Naive thymus-derived CD4-positive, alpha-beta T cell (primary cell): ENCODE measurements at places on chromosomes 6 and 20. TPM values are rescaled to one million over a fixed set of nuclear protein-coding genes. Genes with fewer than 3 reads are reported as not detected.

The EPB41L1 gene
- 0.05 TPM for total RNA-seq

The GNRH2 gene
- total RNA-seq: 2.0 TPM

The BTN1A1 gene
- not detected for total RNA-seq

The CD93 gene
- 61.2 TPM for total RNA-seq

The SLC22A16 gene
- 0.29 TPM for total RNA-seq

The B3GALT4 gene
- total RNA-seq: 43.4 TPM

The STMND1 gene
- not detected in 2 replicates for total RNA-seq

The GATA5 gene
- not detected in 2 replicates for total RNA-seq

The PLCB1 gene
- 0.46 and 0.56 TPM in 2 replicates for total RNA-seq

DNA sequence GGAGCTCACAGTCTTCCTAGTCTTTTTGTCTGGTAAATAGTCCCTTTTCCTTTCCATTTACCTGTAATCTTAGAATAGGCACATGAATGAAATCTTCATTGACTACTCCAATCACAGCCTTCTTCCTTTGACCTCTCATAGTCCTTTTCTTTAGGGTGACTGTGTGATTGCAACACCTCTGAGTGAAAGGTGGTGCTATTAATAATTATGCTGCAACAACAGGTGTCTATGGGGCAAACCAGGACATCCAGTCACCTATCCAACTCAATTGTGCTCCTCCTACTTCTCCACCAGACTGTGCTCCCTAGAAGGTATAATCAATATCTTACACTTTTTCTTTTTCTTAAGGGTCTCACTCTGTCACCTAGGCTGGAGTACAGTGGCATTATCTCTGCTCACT, 29.4 kb downstream of the RIPOR2 start:
- DNase-seq: no peak

- DNase-seq: no peak
These were observed 6.6 kb upstream of the BTBD9 start for GRCh38 chr6:38646166-38646878.

- DNase-seq: no peak
These were observed 11.6 kb upstream of the ASCC3 start for GRCh38 chr6:100892693-100893092.

DNA sequence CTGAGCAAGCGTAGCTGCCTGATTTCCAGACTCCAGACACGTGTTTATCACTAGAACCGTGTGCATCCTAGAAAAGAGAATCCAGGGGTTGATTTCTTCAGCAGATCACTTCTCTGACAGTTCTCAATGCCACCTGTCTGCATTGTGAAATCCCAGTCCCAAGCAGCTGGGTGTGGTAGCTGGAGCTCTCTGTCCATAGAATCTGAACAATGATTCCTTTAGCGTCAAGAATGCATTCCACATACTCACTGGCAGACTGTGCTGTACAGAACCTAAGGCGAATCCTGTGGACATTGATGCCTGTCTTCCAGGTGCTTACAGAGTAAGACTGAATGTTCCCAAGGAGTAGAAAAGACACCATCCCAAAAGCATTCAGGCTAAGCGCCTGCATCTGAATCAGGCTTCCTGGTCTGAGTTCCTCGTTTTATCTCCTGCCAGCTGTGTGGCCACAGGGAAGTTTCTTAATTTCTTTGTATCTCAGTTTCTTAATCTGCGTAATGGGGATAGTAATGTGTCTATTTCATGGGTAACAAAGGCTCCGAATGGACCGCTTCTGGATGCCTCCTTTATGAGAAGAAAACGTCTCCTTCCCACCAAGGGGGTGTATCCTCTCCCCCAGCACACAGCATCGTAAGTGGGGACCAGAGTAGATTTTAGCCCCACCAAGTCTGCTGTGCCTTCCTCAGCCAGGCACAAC, 10.4 kb upstream of the TRAF3IP2 start:
- no peak for DNase-seq

DNA sequence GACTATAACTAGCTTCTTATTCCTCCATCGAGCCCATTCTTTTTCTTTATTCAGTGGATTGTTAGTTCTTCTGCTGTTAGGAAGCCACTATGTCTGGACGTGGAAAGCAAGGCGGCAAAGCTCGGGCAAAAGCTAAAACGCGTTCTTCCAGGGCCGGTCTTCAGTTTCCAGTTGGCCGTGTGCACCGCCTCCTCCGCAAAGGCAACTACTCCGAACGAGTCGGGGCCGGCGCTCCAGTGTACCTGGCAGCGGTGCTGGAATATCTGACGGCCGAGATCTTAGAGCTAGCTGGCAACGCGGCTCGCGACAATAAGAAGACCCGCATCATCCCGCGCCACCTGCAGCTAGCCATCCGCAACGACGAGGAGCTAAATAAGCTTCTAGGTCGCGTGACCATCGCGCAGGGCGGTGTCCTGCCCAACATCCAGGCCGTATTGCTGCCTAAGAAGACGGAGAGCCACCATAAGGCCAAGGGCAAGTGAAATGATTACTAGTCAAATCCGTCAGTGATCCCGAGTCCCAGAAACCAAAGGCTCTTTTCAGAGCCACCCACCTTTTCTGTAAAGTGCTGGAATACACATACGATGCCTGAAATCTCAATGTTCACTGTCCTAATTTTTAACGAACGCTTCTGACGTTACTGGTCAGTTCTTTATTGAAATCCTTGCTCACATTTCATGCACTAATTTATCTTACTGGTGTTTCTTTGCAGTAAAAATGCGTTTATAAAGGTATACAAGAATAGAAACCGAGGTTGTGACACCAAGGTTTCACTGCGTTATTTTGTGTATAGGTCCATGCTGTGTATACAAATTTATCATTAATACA, 129.9 kb downstream of the HFE start:
- DNase-seq: no peak

GRCh38 chr6:117545161-117545595, 57.1 kb downstream of the GOPC start:
- DNase-seq: no peak

- no peak for DNase-seq
These were observed 249.5 kb downstream of the SOX4 start for GRCh38 chr6:21842875-21843645.

GRCh38 chr6:42720739-42721138, 1.7 kb downstream of the PRPH2 start:
- DNase-seq: no peak

- DNase-seq: no peak
These were observed 1.2 kb downstream of the MAK start for GRCh38 chr6:10837009-10837621.

- DNase-seq: no peak
These were observed 147.2 kb downstream of the RPS12 start for GRCh38 chr6:132961610-132962009.

GRCh38 chr6:70575899-70576495, 9.3 kb downstream of the SDHAF4 start:
- DNase-seq: no peak

GRCh38 chr6:149501768-149502167, 17.0 kb upstream of the ZC3H12D start:
- DNase-seq: no peak

- DNase-seq: no peak
These were observed 69.2 kb downstream of the PRDM1 start for GRCh38 chr6:106155219-106155830.

DNA sequence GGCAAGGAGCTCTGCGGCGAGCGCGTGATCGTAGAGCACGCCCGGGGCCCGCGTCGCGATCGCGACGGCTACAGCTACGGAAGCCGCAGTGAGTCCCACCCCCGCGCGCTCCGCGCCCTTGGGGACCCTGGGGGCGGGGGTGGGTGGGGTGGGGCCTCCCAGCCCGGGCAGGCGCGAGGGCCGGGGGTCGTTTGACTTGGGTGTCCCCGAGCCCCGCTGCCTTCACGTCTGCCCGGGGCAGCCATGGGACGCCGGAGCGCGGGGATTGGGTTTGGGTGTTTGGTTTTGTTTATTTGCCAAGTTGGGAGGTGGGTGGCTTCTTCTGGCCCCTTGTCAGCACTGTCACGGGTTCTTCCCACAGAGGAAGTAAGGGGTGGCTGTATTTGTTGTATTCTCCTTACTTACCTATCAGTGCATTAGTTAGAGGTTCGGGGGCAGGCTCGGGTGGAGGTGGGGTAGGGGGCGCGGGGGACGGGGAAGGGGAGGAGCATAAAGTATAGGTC, 777 bp downstream of the SRSF6 start:
- peak; percentile 55 for DNase-seq

DNA sequence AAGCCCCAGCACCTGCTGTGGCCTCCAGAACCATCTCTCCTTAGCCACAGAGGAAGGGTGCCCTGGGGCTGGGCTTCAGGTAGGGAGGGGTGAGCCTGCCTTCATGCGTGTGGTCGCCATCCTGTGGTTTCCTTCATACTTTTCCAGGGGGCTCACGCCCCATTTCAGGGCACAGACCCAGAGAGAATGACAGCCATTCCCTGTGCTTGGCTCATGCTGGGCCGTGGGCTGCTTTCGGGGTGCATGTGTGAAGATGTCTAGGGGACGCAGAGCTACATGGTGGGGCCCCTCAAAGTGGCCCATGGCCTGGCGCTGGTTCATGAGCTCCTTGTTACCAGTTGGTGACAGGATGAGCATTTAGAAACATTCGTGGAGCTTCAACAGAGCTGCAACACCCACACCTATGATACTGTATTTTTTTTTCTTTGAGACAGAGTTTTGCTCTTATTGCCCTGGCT, 190.3 kb upstream of the SLC24A3 start:
- no peak for DNase-seq

- DNase-seq: no peak
These were observed 281.9 kb upstream of the RNF24 start for GRCh38 chr20:4297127-4297826.

GRCh38 chr6:146666909-146667308, 68.1 kb downstream of the ADGB start:
- DNase-seq: no peak

DNA sequence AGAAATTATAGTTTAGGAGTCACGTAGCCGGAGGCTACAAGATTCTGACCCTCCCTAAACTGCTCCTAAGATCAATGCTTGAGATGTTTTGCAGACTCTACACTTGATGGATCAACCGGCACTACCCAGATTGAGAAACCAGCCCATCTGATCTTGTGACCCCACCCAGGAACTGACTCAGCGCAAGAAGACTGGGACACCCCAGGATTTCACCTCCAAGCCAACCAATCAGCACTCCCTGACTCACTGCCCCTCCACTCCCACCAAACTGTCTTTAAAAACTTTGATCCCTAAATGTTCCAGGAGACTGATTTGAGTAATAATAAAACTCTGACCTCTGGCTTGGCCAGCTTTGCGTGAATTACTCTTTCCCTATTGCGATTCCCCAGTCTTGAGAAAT, 99.8 kb downstream of the OPRM1 start:
- DNase-seq: no peak

GRCh38 chr6:43478008-43478372, 620 bp downstream of the TJAP1 start:
- DNase-seq: no peak
